ENCODE measurements at places on chromosomes 1 and 21.

GRCh38 chr1:229028987-229029878 is 241.7 kb upstream of the RAB4A start:
- no peak for DNase-seq

- DNase-seq: no peak
Observed at GRCh38 chr1:161928056-161928455, 95.6 kb downstream of the OLFML2B start.

GRCh38 chr21:33313611-33314010 is 11.2 kb upstream of the IFNAR1 start:
- no peak for DNase-seq

- DNase-seq: no peak
Observed at GRCh38 chr1:50265790-50266314, 157.1 kb downstream of the ELAVL4 start.

DNA sequence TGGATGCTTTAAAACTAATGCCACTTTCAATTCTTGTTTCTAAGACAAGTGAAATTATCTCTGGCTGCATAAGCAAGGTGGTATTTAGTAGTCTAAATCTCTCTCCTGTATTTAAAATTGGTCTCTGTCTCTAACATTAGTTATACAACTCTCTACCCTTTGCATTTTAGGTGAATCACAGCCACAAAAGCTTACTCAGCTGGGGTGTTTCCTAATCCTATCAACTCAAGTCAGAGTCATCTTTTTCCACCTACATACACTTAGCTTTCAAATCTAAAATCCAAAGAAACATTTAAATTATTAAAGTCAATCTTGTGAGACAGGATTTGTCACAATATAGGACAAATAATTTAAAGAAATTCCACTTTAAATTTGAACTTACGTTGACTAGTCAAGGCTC is 255.1 kb upstream of the CXADR start:
- DNase-seq: no peak

GRCh38 chr21:46392921-46393320 is 65.8 kb upstream of the DIP2A start:
- no peak for DNase-seq

DNA sequence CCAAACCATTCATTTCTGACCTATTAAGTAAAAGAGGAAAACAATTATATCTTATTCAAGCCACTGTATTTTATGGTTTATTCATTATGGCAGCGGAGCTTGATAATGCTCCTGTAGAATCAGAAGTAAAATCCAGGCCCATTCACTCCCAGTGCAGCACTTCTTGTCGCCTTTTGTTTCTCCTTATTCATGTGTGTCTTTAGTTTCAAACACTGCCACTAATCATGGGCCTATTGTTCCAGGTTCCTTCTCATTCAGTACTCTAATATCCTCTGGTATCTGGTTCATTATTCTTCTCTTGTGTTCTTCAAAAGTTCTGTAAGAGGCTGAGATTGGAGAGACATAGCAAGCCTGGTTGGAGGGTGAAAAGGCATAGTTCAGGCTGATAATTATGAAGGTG is 218.3 kb downstream of the LRRIQ3 start:
- no peak for DNase-seq

DNA sequence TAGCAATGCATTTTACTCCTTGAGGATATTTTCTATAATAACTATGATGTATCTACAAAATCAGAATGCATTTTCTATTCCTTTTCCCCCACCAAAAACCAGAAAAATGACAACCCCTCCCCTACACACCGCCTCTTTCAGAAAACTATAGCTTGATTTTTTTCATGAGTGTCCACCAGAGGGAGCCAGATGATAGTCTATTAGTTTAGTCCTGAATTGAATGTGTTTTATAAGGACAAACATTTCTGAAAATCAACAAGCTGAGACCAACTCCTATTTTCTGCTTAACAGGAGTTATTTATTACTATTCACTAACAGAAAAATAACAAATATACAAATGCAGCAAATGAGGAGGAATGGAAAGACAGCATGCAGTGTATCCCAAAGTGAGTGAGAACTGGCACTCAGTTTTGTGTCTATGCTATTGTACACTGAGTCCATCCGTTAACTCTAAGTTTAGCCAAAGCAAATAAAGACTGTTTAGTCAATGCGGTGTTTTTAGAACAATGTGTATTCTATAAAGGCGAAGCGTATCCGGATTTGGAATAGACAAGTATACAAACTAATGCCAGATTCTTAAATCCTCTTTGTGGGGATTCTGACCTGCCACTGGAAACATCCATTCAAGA is 182.6 kb downstream of the VAV3 start:
- no peak for DNase-seq

- DNase-seq: no peak
Observed at GRCh38 chr1:201731142-201731541, 97.8 kb upstream of the IPO9 start.

DNA sequence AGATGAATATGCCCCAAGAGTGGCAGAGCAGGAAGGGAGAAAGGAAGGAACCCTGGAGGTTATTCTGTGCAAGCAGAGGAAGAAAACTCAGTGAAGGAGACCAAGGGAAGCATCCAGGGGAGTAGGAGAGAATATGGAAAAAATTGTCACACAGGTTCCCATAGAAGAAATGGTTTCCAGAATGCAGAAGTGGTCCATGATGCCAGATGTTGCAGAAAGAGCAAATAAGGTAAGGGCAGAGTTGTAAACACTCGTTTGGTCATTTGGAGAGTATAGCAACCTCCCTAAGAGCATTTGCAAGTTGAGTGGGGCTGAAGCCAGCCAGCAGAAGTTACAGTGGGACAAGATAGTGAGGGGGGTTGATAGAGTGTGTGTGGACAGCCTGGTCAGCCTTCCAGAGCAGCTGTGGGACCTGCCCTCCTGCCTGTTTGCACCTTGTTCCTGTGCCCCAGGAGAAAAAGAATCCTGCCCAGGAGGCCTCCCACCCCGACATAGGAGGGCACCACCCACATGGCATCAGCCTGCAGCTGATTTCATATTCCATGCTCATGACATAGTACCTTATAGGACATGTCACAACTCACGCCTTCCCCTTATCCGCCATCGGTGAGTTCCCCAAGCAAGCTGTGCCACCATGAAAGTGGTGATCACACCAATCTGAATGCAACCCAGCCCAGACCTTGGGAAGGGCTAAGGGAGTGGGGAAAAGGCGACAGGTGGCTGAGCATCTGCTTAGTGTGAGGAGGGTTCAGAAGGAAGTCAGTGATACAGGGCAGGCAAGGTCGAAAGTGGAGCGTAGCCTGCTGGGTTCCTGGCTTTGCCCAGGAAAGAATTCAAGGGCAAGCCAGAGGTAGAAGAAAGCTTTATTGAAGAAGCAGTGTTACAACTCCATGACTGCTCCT is 8.2 kb upstream of the NEK2 start:
- DNase-seq: no peak

DNA sequence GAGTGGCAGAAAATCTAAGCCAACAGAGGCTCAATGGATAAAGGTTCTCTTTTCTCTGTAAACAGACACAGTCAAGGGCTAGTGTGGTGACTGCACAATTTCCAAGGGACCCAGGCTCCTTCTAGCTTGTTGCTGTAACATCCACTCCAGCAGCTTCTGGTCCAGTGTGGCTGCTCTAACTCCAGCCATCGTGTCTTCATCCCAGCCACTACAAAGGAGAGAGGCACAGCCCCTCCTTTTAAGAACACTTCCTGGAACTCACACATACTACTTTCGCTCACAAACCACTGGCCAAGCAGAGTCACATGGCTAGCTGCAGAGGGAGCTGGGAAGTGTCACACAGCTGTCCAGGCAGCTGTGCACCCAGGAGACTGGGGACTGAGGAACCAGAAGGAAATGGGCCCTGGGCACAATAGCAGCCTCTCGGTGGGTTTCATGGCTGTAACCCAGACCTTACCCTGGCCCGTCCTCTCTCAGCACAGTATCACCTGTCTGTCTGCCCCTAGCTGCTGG is 188.6 kb upstream of the VAMP3 start:
- no peak for DNase-seq

DNA sequence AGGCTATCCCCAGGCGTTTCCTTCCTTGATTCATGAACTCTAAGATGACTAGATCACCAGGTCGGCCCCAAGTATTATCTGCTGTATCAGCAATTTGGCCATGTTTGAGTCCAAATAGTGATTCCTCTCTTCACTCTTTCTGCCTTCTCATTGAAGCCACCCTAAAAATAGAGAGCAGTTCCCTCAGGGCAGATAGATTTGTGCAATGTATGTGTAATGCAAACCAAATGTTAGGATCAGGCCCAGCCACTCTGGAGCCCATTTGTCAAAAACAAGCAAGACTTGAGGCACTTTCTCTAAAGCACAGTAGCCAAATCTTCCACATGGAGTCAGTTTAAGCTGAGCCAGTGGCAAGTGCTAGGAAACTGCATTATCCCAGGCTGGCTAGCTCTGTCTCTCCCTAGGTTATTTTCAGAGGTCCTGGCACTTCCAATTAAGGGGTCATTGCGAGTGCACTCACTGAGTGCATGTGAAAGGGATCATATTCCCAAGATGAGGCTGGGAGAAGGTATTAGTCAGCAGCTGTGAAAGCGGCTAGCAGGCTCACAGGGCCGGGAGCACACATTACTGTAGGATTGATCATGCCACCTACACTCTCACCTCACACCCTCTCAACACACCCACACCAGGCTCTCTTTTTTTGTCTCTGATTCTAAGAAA is 97.9 kb upstream of the RAB3GAP2 start:
- DNase-seq: peak; percentile 33

DNA sequence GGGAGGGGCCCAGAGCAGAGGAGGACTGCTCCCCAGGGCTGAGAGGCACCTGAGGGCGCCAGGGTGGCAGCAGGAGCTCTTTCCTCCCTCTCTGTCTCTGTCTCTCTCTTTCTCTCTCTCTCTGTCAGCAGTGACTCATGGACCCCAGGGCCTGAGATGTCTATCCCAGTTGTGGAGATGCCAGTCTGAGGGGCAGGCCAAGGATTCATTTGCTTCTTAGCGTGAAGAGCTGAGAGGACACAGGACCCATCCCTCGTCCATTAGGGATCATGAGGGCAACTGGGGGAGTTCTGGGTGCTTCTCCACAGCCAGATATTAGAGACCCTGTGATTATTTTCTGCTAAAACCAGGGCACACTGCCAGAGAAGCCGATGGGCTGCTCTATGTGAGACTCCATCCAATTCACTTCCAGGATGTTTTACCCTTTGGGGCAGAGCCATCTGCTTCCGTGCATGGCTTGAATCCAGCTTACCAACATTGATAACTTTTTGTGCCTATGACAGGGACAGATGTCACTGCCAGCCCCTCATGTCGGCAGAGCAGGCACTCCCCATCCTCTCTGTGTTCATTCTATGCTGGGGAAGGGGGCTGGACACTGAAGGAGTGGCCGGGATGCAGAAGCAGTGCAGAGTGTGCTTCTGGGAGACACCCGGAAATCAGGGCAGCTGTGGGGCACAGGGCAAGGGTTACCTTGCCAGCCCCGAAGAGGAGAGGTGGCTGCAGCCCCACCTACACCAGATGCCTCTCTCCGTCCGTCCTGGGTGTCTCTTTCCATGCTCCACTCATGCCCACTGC is 4.1 kb upstream of the PCBP3 start:
- DNase-seq: no peak

DNA sequence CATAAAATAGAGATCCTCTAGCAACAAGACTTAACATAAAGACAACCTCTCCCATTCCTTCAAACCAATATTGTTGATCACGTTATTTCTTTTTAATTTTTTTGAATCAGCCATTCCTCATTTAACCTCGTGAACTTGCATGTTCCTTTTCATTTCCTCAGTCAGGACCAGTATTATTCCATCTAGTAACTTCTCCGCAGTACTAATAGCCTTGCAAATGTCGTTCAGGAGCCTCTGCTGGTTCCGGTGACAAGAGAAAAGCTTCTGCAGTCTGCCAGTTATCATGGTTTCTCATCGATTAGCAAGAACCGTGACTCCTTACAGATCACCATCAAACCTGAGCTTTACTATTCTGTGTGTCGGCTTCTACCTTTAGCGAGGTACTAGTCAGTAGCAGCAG is 3.0 kb downstream of the APP start:
- no peak for DNase-seq

DNA sequence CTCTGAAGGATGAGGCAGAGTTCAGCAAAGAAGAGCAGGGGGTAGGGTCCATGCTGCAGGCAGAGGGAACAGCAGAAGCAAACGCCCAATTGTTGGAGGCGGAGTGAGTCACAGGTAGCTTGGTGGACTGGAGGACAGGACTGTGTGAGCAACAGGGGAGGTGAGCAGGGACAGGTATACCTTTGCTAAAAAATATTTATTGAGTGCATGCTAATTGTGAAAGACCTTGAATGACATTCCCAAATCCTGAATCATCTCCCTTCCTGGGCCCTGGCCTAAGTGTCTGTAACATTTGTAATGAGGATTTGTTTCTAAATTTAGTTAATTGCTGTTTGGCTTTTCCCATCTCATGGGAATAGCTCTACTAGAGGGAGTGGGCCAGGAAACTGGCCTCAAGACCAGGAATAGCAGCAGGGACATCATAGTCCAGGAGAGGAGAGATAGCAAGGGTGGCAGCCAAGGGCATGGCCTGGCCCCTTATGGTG is 123.7 kb downstream of the FOXD2 start:
- no peak for DNase-seq

DNA sequence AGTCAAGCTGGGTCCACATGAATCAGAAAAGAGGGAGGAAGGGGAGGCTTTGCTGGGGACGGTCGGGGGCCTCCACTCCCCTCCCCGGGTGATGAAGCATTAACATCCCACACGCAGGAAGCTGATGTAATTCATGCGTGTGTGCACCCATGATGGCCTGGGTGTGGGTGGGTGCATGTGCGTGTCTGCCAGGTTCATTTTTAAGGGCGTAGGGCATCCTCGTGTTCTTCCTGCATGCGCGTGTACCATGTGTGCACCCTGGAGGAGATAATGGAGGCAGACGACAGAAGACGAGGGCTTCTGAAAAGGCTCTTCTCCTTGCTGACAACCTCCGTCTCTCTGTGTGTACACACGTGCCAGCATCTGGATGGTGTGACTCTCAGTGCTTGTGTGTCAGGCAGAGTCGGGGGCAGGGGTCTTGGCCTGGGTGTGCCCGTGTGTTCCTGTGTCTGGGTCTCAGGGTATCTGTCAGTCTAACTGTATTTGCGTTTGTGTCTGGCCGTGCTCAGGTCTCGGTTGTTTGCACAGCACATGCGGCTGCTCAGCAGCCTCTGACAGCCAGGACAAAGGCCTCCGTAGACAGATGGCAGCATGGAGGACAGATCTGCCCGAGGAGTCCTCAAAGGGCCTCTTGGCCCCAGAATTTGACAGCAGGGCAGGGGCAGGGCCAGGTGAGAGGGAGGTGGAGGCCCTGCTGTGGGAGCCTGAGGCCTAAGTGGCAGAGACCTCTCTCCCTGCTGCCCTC is 2.4 kb downstream of the RAP1GAP start:
- DNase-seq: no peak

DNA sequence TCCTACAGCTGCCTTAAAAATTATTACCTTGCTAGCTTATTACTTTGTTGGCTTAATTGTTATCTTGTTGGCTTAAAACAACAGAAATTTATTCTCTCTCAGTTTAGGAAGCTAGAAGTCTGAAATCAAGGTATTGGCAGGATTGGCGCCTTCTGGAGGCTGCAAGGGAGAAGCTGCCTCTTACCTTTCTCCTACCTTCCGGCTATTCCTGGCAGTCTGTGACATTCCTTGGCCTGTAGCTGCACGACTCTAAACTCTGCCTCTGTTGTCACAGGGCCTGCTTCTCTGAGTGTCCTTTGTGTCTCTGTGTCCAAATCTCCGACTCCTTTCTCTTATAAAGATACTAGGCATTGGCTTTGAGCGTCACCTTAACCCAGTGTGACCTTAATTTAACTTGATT is 579.9 kb upstream of the B3GALT2 start:
- no peak for DNase-seq
